ENCODE measurements at places on chromosomes 12 and 14.

DNA sequence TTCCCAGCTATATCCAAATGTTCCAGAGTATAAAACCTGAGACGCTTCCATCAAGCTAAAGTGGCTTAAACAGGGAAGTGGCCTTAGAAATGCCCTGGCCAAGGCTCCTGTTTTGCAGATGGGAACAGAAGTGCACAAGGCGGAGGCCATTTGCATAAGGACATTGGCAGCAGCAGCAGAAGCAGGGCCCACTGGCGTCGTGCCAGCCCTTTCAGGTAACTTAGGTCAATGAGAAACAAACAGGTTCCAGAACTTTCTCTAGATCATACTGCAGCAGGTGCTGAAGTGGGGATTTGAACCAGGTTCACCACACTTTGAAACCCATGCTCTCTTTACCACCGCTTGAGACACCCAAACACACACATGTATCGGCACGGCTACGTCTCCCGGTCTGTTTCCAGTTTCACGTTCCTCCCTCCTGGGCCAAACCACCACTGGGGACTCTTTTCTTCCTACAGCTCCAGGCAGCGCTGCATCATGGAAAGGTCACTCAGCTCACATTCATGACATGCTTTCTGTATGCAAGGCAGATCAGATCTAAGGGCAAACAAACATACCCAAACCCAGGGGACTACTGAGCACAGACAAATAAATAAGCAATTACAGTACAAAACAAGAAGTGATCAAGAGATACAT lies 46.0 kb upstream of the PLEKHG6 start:
- no peak for DNase-seq

DNA sequence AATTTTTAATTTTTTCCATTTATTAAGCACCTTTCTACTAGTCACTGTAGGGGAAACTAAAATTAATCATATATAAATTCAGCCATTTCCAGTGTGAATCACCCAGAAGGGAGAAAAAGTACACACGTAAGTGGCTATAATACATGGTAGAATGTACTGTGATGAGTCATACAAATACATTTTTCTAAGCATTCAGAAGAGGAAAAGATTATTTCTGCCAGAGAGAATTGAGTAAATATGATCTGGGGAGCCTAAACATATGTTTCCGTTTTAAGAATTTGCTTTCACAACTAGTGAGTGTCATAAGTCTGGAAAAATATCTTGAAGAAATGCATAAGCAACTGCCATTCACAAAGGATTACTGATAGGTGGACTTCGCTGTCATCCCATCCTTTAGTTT lies 102.8 kb downstream of the TGFB3 start:
- no peak for DNase-seq

DNA sequence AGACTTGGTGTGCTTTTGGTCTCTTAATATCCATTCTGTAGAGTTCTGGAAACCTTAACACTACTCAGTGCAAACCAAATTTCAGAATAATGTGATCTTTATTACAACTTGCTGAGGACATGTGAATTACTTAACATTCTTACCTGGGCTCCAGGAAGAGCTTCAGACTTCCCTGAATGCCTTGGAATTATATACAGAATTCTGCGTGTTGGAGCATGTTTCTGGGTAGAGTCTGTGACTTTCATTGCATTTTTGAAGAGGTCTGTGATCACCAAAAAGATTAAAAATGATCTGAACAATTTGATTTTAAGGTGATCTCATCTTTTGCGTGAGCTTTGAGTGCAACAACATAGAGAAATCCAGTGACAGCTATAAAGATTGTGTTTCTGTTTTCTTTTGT lies 35.4 kb downstream of the ZDHHC17 start:
- no peak for DNase-seq

DNA sequence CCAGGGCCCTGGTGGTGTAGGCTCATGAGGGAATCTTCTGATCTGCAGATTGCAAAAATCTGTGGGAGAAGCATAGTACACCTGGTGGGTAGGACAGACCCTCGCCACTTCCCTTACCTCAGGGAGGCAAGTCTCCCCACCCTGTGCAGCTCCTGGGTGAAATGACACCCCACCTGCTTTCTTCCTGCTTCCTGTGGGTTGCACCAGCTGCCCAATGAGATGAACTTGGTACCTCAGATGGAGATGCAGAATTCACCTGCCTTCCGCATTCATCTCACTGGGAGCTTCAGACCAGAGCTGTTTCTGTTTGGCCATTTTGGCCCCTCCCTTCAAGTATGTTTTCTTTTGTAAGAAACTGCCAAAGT lies 4.7 kb downstream of the CLEC2D start:
- DNase-seq: peak; percentile 45

- DNase-seq: no peak
These were observed 15.8 kb downstream of the TSPAN8 start for GRCh38 chr12:71142016-71142415.

GRCh38 chr14:58639842-58640484 lies 2.2 kb downstream of the DACT1 start:
- DNase-seq: no peak

GRCh38 chr12:45833401-45833800 lies 103.9 kb downstream of the ARID2 start:
- no peak for DNase-seq

GRCh38 chr14:74562515-74563232 lies 49.4 kb downstream of the LTBP2 start:
- DNase-seq: no peak

GRCh38 chr12:73678335-73678734 lies 859.3 kb upstream of the ATXN7L3B start:
- DNase-seq: no peak

DNA sequence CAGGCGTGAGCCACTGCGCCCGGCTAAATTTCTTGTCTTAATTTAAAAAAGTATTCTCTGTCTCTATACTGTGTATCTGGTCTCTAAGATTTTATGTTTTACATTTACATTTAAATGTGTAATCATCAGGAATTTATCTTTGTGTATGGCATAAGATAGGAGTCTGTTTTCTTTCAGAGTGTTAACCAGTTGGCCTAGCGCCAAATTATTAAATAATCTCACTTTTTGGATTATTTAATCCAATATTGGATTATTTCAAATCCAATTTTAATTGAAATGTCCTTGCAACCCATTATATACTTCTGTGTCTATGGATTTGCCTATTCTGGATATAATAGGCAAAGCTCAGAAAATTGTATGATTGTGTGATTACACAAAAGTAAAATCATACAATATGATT lies 45.0 kb downstream of the BAZ2A start:
- no peak for DNase-seq

DNA sequence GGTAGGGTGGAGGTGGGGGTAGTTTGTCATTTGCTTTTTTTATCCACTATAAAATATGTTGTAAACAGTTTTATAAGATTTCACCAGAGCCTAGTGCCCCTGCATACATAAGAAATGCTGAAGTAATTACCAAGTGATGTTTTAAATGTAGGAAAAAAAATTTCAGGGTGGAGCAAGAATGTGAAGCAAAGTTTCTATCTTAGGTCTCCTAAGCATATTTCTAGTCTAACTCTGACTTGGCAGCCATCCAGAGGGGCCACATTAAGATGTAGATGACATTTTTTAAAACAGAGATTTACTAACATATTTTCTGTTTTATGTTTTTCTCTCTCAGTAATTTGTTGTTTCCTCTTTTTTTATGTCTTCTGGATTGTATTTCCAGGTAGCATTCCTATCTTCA lies 15.8 kb upstream of the KRAS start:
- no peak for DNase-seq

DNA sequence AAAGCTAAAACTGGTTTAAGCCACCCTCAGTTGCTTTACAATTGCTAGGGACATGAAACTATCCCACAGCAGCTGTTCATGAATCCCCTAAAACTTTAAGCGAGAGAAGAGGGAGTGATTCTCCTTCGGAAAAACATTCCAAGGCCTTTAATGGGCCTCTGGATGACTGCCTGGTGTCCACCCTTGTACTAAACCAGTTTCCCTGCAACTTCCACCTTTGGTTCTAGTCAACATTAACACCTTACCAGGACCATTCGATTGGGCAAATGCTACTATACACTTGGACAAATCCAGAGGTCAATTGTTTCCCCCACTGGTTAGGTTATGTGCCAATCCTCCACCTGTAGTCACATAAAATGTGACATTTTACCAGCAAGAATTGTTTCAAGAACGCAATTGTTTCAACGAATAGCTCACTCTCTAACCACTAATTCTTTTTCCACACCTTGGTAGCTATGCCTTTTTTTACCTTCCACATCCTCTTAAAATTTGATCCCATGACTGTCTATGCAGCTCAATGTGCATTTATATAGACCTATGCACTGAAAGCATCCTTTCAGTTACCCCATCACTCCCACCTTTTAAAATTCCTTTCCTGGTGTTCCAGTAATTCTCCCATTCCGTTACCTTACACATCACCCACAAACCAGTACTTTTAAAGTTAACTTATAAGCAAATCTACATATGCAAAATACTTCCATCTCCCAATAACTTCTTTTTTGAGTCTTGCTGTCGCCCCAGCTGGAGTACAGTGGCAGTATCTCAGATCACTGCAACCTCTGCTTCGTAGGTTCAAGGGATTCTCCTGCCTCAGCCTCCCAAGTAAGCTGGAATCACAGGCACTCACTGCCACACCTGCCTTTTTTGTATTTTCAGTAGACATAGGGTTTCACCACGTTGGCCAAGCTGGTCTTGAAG lies 3.6 kb downstream of the UBC start:
- DNase-seq: no peak

DNA sequence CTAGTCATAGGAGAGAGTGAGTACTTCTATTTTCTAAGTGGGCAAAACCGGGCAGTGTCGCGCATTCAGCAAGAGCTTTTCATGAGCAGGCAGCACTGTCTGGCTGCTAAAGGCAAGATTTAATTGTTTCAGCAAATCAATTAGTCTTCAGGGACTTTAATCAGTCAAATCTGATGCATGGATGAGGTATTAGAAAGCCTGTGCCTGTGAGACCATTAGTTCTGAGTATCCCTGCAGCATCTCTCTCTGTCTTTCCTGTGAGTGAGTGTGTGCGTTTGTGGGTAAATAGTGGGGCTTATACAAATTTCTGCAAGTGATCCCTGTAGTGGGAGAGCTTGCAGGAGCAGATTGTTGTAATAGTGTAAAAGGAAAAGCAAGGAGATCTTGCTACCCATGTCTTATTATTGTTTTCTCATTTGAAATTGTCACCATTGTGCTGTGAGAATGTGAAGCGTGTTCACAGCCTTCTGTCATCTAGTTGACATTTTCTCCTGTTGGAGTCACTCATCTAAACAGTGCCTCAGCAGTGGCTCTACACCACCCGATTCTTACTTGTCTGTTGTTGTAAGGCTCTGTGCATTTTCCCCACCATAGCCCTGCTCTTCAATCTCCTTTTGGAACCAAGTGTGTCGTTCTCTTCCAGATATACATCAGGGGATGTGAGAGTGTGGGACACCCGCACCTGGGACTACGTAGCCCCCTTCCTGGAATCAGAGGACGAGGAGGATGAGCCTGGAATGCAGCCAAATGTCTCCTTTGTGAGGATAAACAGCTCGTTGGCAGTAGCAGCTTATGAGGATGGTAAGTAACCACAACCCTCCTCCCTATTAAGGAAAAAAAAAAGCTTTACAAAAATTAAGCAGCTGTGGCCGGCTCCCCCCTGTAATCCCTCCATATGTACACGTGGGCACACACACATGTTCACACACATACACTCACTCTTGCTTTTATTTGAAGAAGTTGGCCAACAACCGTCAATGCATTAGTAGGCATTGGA lies 53.6 kb downstream of the FBXW8 start:
- no peak for DNase-seq

All from T-helper 22 cell (primary cell).